ENCODE measurements at places on chromosomes 5 and 9.

DNA sequence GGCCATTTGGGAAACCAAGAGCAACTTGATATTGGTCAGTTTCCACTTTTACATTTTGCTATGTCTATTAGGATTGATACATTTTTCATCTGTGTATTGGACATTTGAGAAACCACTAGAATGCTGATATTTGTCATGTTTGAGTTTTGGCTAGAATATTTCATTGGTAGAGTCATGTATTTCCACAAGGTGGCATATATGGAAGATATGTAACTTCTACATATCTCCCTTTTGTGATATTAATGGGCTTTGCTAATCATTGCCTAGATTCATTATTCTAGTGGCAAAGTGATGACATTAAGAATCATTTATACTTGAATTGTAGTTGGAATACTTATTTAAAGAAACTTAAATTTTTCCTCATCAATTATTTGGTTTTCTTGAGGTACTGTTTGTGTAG lies 692.9 kb upstream of the EDIL3 start:
- DNase-seq, result no peak

DNA sequence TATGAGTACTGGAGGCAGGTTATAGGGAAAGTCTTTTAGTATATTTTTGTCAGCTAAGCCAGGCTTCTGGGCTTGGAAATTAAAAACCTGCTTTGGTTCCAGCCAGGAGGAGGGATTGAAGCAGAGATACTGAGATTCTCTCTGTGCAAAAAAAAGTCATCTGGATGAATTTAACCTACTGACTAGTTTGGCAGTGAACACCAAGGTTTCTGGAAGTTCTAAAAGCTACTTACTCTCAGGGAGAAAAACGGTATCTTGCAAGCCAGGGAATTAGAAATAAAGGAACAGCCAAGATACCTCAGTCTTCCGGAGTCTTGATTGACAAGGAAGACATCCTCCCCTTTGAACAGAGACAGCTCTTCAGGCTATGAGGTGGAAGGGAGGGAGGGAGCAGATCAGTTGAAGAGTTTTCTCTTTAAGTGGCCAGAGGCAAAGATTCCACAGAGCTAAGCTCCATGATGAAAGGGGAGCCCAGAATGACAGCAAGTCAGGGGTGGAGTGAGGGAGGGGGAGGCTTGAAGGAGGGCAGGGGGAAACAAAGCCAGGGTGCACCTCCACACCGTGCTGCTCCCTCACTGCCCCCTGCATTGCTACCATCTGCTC lies 8.3 kb upstream of the ZBTB34 start:
- no peak for DNase-seq

DNA sequence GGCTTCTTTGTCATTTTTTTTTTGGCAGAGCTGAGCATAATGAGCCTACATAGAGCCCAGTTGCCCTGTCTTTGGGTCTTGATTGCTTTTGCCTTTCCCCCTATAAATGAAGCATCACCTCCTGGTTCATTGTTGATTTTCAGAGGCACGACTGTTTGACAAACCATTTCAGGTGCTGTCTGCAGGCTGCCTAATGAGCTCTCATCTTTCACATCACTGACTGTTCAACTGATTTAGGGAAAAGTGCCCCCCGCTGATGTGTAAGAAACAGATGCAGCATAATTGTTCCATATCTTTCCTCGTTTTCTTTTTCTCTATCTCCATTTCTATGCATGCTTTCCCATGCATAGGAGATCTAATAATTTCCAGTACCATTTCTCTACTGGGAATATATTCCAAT lies 338.6 kb downstream of the TMEM38B start:
- DNase-seq, result no peak

GRCh38 chr5:81167078-81167477 lies 66.0 kb upstream of the CKMT2 start:
- DNase-seq, result no peak

DNA sequence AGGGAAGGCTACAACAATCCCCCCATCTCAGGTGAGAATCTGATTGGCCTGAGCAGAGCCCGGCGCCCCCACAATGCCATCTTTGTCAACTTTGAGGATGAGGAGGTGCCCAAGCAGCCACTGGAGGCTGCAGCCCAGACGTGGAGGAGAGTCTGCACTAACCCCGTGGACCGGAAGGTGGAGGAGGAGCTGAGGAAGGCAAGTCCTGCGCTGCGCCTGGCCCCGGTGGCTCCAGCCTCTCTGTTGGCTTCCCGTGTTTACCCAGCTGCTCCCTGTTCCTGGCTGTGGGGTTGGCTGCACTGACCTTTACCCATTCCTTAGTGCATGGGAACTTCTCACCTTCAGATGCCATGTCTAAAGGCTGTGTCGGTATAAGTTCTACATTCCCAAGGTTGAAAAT lies 11.0 kb upstream of the CEL start:
- DNase-seq, result no peak

- DNase-seq, result no peak
These were observed 77.4 kb upstream of the C5orf46 start for GRCh38 chr5:147983742-147984141.

- DNase-seq, result no peak
These were observed 5.3 kb downstream of the PRXL2C start for GRCh38 chr9:96649620-96650324.

DNA sequence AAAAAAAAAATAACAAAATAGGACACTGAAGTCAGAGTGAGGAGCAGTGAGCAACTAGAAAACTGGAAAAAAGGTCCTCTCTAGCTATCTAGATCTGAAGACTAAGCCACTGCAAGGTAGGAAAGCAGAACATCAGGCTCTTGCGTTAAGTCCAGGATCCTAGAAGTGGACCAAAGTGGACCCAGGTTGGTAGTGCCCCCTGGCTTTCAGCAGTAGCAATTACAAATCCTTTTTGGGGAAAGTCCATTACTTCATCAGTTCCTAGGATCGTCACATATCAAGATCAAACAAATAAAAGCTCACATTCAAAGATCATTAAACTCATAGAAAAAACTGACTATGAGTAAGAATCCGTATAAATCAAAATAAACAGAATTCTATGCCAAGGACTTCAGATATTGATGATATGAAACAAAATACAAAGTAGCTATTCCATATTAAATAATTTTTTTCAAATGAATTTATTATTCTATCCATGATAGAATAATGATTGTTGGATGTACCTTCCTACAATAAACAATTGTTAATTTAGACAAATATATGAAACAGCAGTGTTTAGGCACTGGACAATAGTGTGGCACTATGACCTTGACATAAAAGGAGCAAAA lies 6.5 kb upstream of the RICTOR start:
- DNase-seq, result peak; percentile 64

- DNase-seq, result no peak
These were observed 418.8 kb downstream of the KDM4C start for GRCh38 chr9:7176561-7176960.

DNA sequence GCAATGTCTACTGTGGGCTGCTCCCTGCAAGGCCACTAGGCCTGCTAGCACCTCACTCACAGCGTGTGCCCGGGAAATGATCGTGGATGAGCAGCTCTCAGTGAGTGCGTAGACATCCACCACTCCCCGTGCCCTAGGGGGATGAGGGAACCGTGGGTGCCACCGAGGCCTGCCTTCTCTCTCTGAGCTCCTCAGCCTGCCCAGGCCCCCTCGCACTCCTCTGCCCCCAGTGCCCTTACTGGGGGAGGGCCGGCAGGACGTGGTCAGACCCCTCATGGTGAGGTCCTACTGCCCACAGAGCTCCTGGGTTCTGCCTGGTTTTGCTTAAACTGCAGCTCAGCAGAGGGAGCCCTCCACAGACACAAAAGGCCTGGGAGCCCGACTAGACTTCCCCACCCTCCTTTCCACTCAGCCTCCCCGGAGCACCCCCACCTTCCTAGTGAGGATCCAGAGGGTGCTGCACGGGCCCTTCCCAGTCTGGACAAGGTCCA lies 220.0 kb downstream of the CACNA1B start:
- no peak for DNase-seq

GRCh38 chr9:111271481-111272080 lies 58.4 kb downstream of the OR2K2 start:
- DNase-seq, result no peak

DNA sequence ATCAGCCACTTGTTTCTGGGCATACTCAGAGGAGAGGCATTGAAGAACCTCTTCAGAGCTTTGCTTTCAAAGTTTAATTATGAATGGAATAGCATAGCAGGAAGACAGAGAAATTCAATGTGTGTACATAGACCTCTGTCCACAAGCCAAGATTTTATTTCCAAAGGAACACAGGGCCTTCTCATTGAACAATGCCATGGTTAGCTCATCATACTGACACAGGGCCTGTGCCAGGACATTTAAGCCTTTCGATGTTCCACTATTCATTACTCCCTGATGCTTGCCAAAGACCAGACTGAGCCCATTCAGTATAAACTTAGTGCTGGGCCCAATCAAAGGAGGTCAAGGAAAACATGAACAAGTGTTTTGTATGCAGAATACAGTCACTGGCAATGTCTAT lies 280.8 kb downstream of the FBXL17 start:
- no peak for DNase-seq

DNA sequence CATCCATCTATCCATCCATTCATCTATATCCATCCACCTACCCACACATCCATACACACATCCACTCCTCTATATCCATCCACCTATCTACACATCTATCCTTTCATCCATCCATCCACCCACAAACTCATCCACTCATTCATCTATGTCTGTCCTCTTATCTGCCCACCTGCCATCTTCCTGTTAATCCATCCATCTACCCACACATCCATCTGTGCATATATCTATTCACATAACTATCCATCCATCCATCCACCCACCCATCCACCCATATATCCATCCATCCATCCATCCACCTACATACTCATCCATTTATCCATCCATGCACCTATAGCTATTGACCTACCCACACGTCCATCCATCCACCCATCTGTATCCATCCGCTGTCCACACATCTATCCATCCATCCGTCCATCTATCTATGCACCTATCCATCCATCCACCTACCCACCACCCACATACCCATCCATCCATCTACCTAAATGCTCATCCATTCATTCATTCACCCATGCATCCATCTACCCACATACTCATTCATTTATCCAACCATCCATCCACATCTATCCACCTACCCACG lies 182.1 kb upstream of the TBC1D2 start:
- no peak for DNase-seq

DNA sequence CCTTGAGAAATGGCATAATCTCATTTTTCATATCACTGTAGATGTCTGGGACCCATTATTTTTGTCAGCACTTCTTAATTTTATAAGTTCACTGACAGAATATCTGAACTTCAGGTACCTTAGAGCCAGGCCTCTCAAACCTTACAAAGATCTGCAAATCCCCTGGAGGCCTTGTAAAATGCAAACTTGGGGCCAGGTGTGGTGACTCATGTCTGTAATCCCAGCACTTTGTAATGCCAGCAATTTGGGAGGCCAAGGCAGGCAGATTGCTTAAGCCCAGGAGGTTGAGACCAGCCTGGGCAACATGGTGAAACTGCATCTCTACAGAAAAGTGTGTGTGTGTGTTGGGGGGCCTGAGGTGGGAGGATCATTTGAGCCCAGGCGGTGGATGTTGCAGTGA lies 30.8 kb downstream of the RASGRF2 start:
- no peak for DNase-seq

DNA sequence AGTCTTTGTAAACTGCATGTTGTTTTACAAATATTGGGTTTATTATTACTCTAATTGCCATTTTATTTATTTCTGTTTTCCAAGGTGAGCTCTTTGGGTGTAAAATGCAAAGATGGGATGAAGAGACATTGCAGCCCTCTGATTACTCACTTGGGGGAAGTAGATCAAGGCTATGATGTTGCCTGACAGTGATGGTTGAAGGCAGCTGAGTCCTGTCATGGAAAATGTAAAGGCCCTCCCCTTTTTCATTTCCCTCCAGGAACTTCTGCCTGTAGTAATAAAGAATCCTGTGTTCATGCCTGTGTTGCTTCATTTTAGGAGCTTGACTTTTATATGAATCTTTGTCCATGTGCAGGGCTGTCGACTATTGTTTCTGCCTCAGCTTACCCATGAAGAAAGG lies 605.4 kb upstream of the CLINT1 start:
- no peak for DNase-seq
